ENCODE measurements at places on chromosomes 5 and 9. TPM values are rescaled to one million over a fixed set of nuclear protein-coding genes. Genes with fewer than 3 reads are reported as not detected.

Gene CSNK1A1
- 556 TPM for total RNA-seq

Gene STK32A
- total RNA-seq = 3.0 TPM

Gene SLC36A3
- total RNA-seq = not detected

Gene SLC6A18
- not detected for total RNA-seq

Gene WDR31
- 2.1 TPM for total RNA-seq

Gene CCNI2
- not detected for total RNA-seq

Gene GRIN3A
- not detected for total RNA-seq

Gene LCNL1
- 0.88 TPM for total RNA-seq

Gene PCDHGB7
- total RNA-seq = 8.3 TPM

Gene GABRG2
- total RNA-seq = not detected

Gene GMCL2
- total RNA-seq = not detected

Gene FPGS
- total RNA-seq = 78.1 TPM

Gene TAF1L
- not detected for total RNA-seq

Gene SMIM33
- not detected for total RNA-seq

Gene SLC1A1
- 18.7 TPM for total RNA-seq

Gene FCN2
- total RNA-seq = not detected

Gene ARID3C
- total RNA-seq = not detected

Gene FBLL1
- 1.1 TPM for total RNA-seq

Gene PLCXD3
- under 0.01 TPM for total RNA-seq

Gene COL5A1
- total RNA-seq = 1,941 TPM

Gene CDH18
- 2.7 TPM for total RNA-seq

Gene ACOT12
- total RNA-seq = not detected

Gene GRXCR2
- total RNA-seq = not detected

Gene SKIC3
- total RNA-seq = 198 TPM

Gene SARDH
- 18.4 TPM for total RNA-seq

Gene KLF9
- 27.9 TPM for total RNA-seq

Gene IL13
- not detected for total RNA-seq

Gene IFNK
- not detected for total RNA-seq

Gene TAF11L10
- total RNA-seq = not detected

Gene OBP2B
- total RNA-seq = not detected

Gene KCNV2
- not detected for total RNA-seq

Gene SPINK6
- not detected for total RNA-seq

Gene PTPRD
- 34.7 TPM for total RNA-seq

Gene CXCL14
- total RNA-seq = 0.97 TPM
